NCI-H345 (cell line): ENCODE measurements at places on chromosomes 7 and 10.

GRCh38 chr7:97639036-97639435 is 92.8 kb upstream of the TAC1 start:
- no peak for DNase-seq

DNA sequence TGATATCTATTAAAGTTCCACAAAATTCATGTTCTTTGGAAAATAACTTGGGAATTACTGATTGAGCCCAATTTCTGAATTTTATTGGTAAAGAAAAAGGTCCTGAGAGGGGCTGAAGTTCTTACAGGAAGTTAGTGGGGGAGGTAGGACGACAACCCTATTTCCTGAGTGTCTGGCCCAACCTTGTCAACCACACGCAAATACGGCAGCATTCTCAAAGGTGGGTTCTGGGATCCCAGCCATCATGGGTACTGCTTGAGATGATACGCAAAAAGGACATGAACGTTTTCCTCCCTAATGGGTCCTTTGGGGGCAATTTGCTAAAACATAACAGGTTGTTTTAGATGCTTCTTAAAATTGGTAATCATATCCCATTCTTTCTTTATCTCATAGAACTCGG is 2.7 kb upstream of the PDCD4 start:
- no peak for DNase-seq

DNA sequence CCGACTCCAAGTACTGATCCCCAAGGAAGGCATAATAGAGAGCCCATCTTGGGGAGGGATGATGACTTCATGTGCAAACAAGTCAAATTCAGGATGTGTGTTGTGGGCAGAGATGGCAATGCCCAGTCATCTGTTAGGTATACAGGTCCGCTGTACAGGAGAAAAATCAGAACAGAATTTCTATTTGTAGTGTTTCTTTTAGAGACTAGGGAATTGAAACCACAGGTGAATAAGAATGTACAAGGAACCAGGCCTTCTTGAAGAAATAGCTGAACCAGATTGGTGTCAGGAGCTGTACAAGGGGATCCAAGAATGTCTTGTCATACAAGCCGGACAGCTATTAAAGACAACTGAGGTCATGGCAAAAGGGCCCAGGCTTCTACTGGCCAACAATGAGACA is 147.9 kb downstream of the PFKFB3 start:
- DNase-seq: no peak

DNA sequence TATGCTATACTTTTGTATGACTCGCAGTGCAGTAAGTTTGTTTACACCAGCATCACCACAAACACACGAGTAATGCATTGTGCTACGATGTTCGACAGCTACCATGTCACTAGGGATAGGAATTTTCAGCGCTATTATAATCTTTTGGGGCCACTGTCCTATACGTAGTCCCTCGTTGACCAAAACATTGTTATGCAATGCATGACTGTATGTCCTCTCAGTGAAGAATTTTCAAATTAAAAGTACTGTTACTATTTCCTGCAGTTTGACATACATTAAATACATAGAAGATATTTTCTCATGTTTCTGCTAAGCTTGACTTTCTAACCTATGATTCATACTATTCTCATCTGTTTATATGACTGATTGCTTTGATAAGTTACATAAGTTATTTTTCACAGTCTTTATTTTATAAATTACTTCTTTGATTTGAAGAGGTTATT is 203.6 kb downstream of the VTI1A start:
- no peak for DNase-seq

- no peak for DNase-seq
These were observed 484.6 kb downstream of the GATA3 start for GRCh38 chr10:8539056-8539455.

GRCh38 chr7:7408001-7408770 is 127.5 kb downstream of the COL28A1 start:
- DNase-seq: no peak

DNA sequence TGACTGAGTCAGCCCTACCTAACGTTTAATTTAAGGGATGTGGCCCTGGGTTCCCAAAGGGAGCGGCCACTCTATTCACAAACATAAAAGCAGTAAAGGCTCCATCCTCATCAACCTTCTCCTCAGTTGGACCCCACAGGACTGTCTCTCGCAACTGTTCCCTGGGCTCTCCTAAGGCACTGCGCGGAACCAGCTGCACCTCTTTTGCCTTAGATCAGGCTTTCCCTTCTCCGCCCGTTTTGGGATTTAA is 689 bp upstream of the GTPBP4 start:
- DNase-seq: no peak

DNA sequence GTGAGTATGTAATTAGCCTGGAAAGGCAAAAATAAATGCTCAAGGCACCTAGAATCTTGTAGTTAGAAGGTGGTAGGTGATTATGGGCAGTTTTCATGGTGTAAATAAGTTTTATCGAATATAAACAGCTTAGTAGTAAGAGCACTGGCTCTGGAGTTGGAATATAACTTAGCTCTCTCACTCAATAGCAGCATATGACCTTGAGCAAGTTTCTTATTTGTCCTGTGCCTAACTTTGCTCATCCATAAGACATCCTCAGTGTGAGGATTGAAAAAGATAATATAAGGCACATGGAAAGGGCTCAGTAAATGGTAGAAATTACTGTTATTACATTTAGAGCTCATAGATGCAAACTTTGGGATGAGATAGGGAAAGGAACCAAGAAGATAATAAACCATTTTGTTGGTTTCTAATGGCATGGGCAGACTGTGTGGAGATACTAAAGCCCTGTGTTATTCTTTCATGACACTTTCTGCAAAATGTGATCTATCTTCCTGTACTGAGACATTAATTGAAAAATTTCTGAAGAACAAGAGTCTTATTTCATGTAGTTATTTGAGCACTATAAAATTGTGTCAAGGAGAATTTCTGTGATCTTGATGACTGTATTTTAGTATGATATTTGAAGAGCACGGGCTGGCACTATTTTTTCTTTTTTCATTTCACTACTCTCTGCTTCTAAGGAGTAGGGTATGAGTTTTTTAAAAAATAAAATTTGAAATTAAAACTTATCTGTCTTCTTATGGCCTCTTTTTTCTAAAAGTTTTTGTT is 3.1 kb downstream of the SLK start:
- no peak for DNase-seq

DNA sequence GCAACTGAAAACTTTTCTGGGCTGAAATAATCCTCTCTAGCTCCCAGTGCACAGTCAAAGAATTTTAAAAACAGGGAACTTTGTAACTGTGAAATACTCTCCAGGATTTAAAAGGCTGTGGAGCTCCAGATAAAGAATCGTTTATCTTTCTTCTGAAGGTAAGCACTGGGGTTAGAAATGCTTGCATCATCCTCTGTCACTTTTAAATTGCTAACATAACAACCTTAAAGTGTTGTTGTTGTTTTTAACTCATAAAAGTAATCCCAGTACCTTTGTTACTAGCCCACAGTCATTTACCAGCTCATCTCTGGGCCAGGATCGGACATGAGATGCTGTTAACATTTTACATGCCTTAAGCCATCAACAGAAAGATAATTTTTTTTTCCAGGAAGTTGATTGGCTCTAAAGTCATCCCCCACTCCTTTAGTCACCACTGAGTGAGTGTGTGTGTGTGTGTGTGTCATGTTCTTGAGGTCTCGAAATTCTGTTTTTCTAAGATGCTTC is at the start of gene SLC39A12:
TSS of gene SLC39A12 (plus strand) at position 51 of the 504 bp plus-strand sequence. CDS start 1,359 bp downstream, outside the sequence.
- no peak for DNase-seq

GRCh38 chr7:41992881-41993867 is 243.8 kb downstream of the GLI3 start:
- DNase-seq: no peak

DNA sequence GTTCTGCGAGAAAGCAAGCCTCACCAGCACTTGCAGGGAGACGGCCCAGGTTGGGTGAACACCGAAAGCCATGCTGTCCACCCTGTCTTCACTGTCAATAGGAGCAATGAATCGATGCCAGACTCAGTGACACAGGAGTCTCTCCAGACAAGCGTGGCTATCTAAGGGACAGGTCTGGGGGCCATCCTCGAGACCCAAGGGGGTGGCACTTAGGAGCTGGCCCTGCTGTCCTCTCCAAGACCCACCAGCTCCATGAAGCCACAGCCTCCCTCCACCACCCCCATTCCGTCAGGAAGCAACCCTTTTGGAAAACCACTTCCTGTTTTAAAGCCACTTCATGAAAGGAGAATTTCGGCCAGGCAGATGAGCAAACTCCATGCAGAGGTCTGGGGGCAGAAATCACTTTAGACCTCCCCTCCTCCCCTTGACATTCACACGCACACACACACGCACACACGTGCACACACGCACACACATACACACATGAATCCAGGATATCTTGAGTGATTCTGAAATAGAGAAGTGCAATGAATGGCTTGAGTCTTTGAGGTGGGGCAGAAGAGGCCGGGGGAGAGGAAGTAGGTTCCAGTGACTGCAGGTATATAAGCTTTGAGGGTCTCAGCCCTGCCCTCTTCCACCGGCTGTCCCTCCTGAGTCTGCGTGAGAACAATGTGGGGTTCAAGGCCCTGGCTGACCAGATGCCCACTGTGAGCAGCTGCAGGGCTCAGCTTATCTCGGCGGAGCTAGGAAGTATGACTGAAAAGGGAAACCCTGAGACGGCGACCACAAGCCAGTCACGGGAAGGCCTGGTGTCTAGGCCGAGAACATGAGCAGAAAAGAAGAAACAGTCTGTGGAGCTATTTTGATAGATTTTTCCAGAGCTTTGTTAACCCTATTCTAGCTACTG is 25.0 kb downstream of the RGS10 start:
- no peak for DNase-seq

GRCh38 chr7:132433301-132433700 is 143.0 kb downstream of the PLXNA4 start:
- DNase-seq: no peak

- DNase-seq: no peak
These were observed 1.6 kb upstream of the COPS6 start for GRCh38 chr7:100087055-100087750.

DNA sequence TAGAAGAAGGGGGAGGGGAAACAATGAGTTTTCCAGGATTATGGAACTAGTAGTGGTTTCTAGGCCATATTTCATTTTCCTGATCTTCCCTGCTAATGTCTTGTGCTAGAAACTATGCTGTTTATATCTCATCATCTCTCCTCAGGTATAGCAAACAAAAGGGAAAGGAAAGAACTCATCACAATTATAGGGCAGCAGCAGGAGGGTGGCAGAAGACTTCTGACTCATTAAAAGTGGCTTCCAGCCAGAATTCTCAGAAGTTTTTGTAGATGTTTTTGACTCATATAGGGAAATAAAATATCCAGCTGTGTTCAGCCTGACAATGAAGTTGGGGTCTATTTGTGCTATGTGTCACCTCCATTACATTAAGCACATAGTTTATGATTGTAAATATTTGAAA is 6.5 kb downstream of the AHR start:
- DNase-seq: no peak

- DNase-seq: no peak
These were observed 45.4 kb downstream of the CNNM1 start for GRCh38 chr10:99374526-99374925.

GRCh38 chr7:150568714-150569113 is 1.5 kb downstream of the GIMAP4 start:
- DNase-seq: no peak

DNA sequence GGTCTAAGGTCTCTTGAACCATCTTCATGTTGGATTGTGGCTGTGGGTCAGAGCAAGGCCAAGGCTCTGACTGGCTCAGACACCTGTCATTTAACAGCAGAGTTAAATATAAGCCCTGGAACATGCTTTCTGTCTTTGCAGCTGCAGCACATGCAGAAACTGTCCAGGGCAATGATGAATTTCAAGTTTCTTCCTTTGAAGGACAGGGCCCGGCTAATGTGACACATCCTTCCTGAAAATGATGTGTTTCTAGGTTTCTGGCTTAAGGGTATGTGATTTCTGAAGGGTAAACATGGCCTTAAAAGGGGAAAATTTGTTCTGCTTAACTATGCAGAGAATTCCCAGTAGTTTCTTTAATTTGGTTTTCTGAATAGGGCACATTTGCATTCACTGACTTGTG is 34.0 kb upstream of the SLC35B4 start:
- no peak for DNase-seq

GRCh38 chr10:26467639-26468038 is 29.5 kb downstream of the APBB1IP start:
- DNase-seq: no peak

GRCh38 chr10:71494980-71495381 is 98.3 kb downstream of the CDH23 start:
- no peak for DNase-seq

DNA sequence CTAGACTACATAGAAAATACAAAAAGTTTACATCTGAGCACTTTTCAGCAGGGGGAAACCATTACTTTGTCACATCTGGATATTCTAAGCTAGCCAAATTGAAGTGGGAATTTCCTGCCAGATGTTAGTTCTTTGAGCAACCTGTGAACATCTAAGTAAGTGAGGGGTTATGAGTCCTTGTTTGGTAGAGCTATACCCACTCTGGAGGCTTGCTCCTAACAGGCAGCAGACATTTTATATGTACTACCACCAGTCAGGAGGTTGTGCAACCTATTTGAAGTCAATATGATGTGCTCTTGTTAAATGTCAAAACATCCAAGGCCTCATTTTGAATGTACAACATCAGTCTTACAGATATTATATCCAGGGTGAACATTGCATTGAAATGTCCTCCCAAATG is 143.3 kb upstream of the KAT6B start:
- DNase-seq: no peak

GRCh38 chr10:77562742-77563141 is 74.9 kb downstream of the KCNMA1 start:
- no peak for DNase-seq

DNA sequence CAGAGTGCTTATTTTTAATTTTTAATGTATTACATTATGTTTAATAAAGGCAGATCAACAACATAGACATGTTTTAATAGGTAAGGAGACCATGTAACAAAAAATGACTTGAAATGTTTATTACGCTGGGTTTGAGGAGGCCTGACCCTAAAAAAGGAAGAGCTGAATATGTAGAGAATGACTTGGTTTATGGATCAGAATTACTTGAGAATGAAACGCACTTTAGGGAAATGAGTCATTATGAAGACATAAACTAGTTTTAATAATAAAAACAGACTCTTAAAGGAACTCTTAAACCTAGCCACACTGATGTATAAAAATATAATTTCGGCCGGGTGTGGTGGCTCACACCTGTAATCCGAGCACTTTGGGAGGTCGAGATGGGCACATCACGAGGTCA is 56.5 kb downstream of the CTTNBP2 start:
- DNase-seq: no peak

DNA sequence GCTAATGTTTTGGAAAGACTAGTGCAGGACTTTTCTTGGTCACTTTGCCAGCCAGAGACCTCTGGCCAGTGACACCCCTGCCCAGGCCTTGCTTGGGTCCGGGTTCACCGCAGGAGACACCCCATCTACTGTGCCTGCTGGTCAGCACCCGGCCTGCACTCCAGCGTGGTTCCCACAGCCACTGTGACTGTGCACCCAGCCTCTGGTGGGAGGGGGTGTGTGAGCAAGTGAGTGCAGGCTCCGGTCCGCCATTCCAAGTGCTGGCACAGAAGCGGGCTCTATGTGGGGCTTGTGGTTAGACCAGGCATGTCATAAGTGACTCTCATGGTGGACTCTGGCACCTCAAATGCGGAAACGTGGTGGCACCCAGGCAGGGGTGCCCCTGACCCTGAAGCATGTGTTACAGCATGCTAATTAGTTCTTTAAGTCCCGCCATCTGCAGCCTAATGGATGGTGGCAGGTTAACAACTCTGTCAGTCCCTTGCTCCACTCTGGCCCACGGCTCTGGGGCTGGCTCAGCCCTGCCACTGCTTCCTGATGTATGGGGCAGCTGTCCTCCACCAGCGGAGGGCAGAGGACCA is 311.9 kb upstream of the HGF start:
- no peak for DNase-seq
